ENCODE measurements at places on chromosomes 1 and 21. TPM values are rescaled to one million over a fixed set of nuclear protein-coding genes. Genes with fewer than 3 reads are reported as not detected.

- no peak for DNase-seq
Measured at GRCh38 chr1:170674239-170674638, 10.3 kb downstream of the PRRX1 start.

GRCh38 chr1:37284053-37284452, 190.3 kb upstream of the ZC3H12A start:
- DNase-seq: no peak

- no peak for DNase-seq
Measured at GRCh38 chr1:208857465-208857864, 613.3 kb upstream of the PLXNA2 start.

The AADACL3 gene
- total RNA-seq: not detected

The CRYAA gene
- not detected for total RNA-seq
